ENCODE measurements at places on chromosomes 12 and 14.
A peak's percentile ranks its signal among the peaks of the same experiment; 100 is the strongest.

- DNase-seq = no peak
Observed at GRCh38 chr12:4240161-4240783, 33.3 kb upstream of the CCND2 start.

DNA sequence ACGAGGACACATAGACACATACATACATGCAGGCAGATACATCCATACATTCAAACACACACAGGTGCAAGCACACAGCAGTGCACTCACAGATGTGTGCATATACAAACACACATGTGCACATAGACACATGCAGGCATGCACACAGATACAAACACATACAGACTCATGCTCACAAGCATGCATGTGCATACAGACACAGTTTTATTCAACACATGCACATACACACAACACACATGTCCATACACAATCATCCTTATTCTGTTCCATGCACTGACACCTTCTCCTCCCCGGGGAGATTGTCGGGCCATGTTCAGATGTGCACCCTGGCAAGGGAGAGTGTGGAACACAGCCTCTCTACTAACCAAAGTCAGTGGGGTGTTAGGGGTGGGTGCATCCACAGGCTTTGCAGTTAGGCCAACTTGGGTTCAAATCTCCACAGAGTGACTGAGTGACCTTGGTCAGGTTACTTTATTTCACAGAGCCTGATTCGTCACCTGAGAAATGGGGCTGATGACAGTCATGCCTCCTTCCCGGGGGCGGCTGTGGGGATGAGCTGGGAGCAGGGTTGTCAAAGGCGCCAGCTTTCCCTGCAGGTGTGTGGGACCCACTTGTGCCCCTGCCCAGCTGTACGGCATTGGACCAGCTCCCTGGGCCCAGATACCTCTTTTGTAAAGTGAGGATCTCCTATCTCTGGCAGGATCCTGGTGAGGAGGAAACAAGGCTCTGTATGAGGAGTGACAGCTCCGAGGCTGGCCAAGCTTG is 250.1 kb downstream of the SLC41A2 start:
- DNase-seq = no peak

- DNase-seq = no peak
Observed at GRCh38 chr12:67517181-67517887, 131.2 kb upstream of the DYRK2 start.

DNA sequence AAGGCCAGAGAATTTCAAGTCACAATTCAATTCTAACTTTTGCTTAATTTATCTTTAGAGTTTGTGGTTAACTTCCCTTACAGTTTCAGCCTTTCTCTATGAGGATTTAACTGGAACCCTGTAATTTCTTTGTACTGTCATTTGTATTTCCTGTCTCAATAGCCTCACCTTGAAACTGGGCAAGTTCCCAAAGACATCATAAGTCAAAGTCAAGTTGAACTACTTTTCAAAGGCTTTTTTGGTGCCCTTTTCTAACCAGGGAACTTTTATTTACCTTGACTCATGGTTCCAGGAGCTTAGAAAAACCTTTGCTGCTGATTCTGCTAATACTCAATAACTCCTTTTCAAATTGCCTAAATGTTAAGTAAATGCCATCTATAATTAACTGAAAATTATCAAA is 200.8 kb upstream of the KRR1 start:
- no peak for DNase-seq

DNA sequence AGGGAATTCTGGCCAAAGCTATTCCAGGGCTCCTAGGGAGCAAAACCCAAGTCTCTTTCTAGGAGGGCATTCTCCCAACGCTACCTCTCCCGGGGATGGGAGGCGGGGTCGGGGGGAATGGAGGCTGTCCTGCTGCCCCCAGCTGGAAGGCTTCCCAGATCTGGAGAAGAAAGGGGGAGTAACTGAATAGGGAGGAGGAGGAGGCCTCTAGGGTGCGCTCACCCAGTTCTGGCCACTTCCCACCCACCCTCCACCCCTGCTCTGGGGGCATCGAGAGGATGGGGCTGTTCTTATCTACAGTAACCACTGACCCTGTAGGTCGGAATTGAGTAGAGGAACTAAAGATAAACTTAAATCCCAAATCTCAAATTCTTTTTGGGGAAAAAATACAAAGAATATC is 579 bp upstream of the RNASE1 start:
- DNase-seq = no peak

- no peak for DNase-seq
Observed at GRCh38 chr12:57142727-57143126, 4.7 kb downstream of the LRP1-AS start.

DNA sequence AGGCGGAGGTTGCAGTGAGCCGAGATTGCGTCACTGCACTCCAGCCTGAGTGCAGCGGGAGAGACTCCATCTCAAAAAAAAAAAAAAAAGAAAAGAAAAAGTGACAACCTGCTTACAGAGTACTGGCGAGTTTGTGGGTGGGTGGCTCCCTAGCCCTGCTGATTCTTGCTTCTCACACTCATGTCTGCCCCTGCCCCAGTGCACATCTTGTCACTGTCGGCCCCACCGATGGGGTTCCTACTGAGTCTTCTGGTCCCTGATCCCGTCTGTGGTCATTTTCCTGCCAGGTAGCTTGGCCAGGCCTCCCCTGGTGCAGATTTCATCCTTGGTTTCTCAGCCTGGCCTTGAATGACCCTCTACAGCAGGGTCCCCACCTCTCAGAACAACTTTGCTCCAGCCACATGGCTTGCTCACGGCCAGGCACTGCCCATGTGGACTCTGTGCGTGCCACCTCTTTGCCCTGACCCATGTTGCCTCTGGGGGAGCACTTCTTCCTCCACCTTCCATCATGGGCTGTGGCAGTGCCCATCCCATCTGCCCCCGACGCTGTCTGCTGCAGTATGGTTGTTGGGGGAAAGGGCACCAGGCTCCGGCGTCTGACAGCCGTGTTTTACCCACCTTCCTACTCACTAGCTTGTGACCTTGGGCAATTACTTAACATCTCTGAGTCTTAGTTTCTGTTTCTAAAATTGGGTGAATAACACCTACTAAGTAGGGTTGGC is 2.1 kb upstream of the PTPN6 start:
- DNase-seq = peak; percentile 27

GRCh38 chr12:54796991-54797390 is 57.3 kb upstream of the MUCL1 start:
- DNase-seq = no peak

DNA sequence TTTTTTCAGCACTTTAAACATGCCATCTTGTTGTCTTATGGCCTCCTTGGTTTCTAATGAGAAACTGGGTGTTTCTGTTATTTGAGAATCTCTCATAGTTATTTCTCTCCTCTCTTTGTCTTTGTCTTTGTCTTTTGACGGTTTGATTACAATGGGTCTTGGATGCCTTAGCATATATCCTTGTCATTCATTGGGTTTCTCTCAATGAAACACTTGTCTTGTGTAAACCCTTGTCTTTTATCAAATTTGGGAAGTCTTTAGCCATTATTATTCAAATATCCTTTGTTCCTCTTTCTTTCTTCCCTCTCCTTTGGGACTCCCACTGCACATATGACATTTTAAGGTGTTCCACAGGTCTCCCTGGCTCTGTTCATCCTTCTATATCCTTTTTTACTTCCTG is 373.5 kb upstream of the TBX3 start:
- DNase-seq = no peak

DNA sequence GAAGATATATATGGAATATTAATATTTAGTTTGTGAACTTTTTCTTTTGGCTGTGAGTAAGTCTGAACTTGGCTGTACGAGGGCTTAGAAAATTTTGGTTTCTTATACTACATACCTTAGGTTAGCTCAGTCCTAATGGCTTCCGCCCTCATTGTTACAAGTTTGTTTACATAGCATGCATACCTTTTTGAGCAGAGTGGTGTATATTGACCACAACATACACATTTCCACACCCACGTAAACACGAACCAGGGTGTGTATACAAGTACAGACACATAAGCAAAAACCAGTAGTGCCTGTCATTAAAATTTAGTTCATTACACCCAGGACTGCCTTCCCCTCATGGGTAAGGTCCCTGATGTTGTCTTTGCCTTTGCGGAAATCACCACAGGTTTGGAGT is 230.2 kb upstream of the RGS6 start:
- DNase-seq = no peak

GRCh38 chr12:22687361-22688076 is 62.5 kb downstream of the ETNK1 start:
- peak; percentile 60 for DNase-seq

DNA sequence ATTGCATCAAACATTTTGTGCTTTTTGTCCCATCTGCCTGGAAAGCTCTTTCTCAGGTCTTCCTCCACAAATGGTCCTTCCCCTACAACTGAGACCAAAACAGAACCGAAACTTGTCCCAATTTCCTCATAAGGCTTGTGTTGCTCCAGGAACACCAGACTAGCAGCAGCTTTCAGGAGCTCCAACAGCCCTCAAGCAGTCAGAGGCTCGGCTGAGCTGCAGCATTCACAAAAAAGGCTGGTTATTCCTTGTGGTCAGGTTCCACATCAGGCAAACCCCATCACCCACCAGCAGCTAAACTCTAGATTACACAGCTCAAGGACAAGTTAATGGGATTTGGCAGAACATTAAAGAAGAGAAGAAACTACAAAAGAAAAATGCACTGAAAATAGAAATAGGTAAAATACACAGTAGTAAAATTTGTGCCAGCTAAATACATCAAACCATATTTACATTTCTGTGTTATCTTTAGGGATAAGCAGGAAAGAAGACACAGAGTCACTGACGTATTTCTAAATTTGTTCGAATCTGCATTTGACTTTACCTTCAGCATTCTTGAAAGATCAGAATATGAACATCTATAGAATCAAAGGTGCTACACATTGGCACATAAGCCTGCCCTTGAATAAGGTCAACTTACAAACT is 141.2 kb downstream of the STXBP6 start:
- DNase-seq = no peak

- DNase-seq = no peak
Observed at GRCh38 chr14:74202113-74202512, 37.1 kb upstream of the VSX2 start.

DNA sequence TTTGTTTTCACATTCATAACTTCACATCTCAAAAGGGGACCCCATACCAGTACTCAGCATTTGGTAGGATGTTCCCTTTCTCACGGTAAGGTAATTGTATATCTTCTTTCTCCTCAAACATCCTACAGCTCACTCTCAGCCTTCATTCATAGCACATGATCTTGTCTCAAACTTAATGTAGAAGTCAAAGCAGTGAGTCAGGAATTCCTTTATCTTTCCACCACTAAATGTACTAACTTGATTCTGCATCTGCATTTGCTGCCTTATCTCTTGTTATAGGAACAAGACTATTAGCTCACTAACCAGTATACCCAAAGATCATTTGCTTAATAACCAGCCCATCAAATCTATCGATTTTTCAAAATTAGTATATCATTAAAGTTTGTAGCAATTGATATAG is 22.9 kb downstream of the CPSF2 start:
- no peak for DNase-seq

DNA sequence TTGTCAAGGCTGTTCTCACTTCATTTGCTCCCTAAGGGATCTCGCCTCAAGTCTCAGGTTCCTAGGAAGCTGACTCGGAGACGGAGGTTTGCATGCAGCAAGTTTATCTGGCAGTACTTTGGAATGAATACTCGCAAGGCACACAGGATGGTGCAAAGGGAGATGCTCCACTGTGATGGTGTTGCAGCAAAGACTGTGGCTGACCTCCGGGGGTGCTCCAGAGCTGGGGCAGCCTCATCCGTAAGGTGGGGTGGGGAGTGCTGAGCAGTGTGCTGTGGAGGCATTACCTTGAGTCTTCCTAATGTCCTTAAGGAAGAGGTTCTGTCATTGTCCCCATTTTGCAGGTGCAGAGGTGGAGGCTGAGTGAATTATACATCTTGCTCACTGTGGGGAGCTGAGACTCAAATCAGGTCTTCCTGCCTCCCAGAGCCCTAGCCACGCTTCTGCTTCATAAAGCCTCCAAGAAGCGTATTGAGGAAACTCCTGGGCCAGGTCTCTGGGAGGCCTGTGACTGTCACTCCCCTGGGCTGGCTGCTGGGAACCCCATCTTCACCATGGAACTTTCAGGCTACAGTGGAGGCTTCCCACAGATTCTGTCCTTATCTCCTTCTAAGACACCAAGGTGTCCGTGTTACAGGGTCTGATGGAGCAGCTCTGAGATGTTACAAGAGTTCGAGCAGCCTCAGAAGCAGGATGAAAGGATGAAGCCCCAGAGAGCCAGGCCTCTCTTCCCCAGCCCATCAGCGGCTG is 39.5 kb downstream of the GALNT16 start:
- no peak for DNase-seq

- DNase-seq = peak; percentile 28
Observed at GRCh38 chr14:69580009-69580577, 5.4 kb upstream of the CCDC177 start.

DNA sequence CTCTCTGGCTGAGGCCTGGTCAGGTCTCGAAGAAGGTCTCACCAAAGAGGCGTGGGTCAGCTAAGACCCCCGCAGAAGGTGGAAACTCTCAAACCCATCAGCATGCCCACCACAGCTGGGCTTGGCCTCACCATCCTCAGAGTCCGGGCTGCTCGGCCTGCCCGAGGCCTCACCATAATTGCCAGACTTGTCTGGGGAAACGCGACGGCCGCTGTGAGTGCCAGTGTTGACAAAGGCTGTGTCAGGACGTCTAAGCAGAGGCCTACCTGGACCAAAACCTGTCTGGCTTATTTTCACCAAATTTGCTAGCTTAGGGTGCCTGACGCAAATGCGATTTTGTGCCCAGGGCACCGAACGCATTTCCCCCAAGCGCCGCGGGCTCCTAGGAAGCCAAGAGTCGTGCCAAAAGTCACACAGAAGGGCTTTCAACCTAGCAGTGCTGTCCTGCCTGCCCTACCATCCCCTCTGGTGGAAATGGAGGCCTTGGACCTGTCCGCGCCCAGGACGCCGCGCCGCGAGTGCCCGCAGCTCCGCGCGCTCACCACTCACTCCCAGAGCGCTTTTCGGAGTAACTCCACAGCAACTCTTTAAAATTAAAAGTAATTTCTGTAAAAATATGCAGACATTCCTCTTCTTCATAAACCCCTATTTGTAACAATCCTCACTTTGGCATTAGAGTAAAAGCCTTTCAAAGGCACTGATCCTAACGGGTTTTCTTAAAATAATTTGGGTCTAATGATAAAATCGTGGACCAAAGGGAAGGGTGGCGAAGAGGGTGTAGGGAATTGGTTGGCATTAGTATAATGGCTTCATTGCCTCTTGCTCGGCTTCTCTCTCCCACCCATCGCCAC is 1.2 kb upstream of the ALX1 start:
- DNase-seq = no peak

DNA sequence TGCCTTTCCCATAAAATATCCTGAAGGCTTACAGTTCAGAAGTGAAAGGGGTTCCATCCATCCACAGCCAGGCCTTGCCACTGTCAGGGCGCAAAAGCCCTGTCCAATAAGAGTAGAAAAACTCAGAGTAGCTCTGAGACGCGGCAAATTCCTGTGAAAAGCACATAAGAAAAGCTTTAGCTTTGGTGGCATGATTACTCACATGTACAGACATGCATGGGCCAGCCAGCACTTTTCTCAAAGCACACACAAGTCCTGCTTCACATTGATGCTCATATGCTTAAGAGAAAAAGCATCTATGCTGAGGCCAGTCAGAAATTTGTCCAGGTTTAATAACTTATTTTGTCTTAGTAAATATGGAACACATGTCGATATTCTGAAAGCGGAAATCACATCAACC is 25.5 kb downstream of the CLEC1A start:
- no peak for DNase-seq

- DNase-seq = no peak
Observed at GRCh38 chr14:90760078-90760444, 56.2 kb downstream of the TTC7B start.

GRCh38 chr12:2163177-2163941 is 110.6 kb downstream of the CACNA1C start:
- no peak for DNase-seq

- DNase-seq = no peak
Observed at GRCh38 chr14:70726651-70727375, 82.5 kb downstream of the MAP3K9 start.
